ENCODE measurements at places on chromosomes 7 and 10. TPM values are rescaled to one million over a fixed set of nuclear protein-coding genes. Genes with fewer than 3 reads are reported as not detected.

GRCh38 chr7:83468251-83468739 is 180.6 kb downstream of the SEMA3E start:
- no peaks in the 10 kb centered on the region for H3K27me3 ChIP-seq
- H3K4me3 ChIP-seq = peak overlapping the region; percentile 3
- H3K36me3 ChIP-seq = no peaks in the 10 kb centered on the region
- H3K4me1 ChIP-seq = peaks cover 14% of the 10 kb centered on the region
- H3K27ac ChIP-seq = peak overlapping the region; percentile 91

DNA sequence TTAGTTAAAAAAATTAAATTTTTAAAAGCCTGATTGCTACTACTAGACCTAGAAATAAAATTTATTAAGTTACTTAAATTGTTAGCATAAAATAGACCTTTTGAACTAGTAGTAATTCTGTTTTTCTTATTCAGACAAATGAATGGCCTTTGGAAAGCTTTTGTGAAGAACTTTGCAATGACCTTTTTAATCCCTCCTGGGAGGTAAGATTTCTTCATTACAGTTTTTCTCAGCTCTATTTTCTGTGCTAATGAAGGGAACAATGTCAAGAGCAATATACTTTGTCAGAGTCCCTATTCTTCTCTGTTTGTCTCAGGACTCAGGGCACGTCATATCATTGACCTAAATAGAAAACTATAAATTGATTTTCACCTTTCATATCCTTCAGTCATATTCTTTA is 33.5 kb downstream of the BTAF1 start:
- DNase-seq = no peak
- peaks cover 46% of the 10 kb centered on the region for H3K36me3 ChIP-seq
- H3K27me3 ChIP-seq = no peaks in the 10 kb centered on the region
- H3K4me3 ChIP-seq = no peak overlapping the region
- no peak overlapping the region for H3K27ac ChIP-seq

- DNase-seq = peak; percentile 27
- H3K36me3 ChIP-seq = no peaks in the 10 kb centered on the region
- H3K4me3 ChIP-seq = no peak overlapping the region
- no peak overlapping the region for H3K27ac ChIP-seq
Measured at GRCh38 chr7:134420424-134421125, 38.3 kb downstream of the AKR1B1 start.

SEPTIN7 gene
- 330 TPM for total RNA-seq

GRCh38 chr10:78309536-78310237 is 276.0 kb downstream of the RPS24 start:
- DNase-seq = no peak
- no peak overlapping the region for H3K4me3 ChIP-seq
- no peaks in the 10 kb centered on the region for H3K4me1 ChIP-seq
- H3K36me3 ChIP-seq = no peaks in the 10 kb centered on the region
